ENCODE measurements at places on chromosomes 1 and 21. TPM values are rescaled to one million over a fixed set of nuclear protein-coding genes. Genes with fewer than 3 reads are reported as not detected.

The ZNF644 gene
- total RNA-seq, result 169 TPM

The ASB17 gene
- not detected for total RNA-seq

The RAD54L gene
- total RNA-seq, result 2.6 TPM

The NHLH1 gene
- 14.3 TPM for total RNA-seq

The OR10Z1 gene
- total RNA-seq, result not detected
